ENCODE measurements at places on chromosomes 11 and 22.

- DNase-seq, result no peak
These were observed 59.4 kb downstream of the MICAL2 start for GRCh38 chr11:12169822-12170221.

- no peak for DNase-seq
These were observed 319.2 kb upstream of the CHORDC1 start for GRCh38 chr11:90542092-90542491.

GRCh38 chr11:70351646-70352045, 46.7 kb upstream of the CTTN start:
- no peak for DNase-seq

DNA sequence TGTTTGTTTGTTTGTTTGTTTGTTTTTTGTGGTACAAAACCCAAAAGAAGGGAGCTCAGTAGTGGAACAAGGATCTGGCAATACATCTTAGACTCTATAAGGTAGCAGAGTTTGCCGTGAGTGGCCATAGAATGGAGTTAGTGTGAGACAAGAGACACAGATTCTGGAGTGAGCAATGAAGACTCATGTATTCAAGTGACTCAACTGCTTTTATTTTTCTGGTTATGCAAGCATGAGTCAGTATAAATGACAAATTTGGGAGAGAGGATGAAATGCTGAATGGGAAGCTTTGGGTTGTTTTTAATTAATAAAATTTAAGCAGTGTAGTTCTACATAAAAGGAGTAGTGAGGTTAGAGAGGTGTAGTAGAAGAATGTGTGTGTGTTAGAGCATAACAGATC, 143.6 kb upstream of the ANO5 start:
- no peak for DNase-seq

- DNase-seq, result no peak
These were observed 964 bp upstream of the REXO2 start for GRCh38 chr11:114438303-114438702.

GRCh38 chr11:125247431-125247830, 82.9 kb downstream of the PKNOX2 start:
- DNase-seq, result no peak
